ENCODE measurements at places on chromosomes 4 and X. TPM values are rescaled to one million over a fixed set of nuclear protein-coding genes. Genes with fewer than 3 reads are reported as not detected.

DNA sequence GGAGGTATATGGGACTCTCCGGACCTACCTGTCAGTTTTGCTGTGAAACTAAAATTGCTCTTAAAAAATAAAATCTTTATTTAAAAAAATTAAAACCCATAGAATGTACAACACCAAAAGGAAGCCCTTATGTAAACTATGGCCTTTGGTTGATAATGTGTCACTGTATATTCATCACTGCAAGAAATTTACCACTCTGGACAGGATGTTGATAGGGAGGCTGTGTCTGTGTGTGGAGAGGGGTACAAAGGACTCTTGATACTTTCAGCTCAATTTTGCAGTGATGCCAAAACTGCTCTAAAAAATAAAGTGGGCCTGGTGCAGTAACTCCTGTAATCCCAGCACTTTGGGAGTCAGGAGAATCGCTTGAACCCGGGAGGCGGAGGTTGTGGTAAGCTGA lies 2.9 kb upstream of the ZMYM3 start:
- no peak for DNase-seq

Gene MXRA5
- total RNA-seq: 0.26 TPM

DNA sequence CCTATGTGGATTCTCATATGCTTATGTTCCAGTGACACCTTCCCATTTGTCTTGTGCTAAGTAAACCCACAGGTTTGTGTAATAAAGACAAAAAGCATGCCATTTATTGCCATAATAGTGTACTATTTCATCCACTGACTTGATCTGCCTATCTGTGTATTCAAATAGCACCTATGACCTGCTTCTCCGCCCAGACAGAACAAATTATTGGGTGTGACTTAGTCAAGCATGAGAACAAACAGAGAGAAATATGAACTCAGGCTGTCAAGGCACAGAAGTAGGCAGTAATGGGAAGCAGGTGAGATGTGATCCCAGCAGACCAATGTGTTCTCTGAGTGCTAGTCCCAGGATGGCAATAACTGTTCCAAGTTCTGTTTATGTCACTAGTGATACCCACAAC lies 25.4 kb downstream of the ELOVL6 start:
- no peak for DNase-seq

DNA sequence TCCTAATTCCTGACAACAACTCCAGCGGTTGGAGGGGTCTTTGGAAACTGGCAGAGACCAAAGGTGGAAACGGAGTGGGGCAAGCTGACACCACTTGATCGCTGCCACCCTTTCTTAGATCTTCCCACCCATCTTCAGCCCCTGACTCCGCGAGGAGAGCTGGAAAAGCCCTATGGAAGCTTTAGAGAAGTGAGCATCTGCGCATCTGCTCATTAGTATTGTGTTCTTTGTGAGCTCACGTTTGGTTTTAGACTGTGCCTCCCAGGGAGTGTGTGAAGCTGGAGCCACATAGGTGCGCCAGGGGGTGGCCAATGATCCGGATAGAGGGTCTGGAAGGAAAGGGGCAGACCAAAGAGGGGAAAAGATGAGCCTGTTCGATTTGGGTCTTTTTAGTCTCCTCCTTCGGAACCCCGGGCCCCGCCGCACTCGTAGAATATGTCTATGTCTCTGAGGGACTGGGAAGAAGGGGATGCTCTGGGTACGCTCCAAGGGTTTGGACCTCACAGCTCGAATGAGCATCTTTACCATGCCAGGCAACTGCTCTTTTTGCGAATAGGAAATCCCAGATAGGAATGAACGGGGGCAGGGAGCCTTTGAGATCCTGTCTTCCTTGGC lies 578 bp upstream of the DKK2 start:
- DNase-seq: no peak

GRCh38 chr4:53098681-53099121 lies 236.6 kb downstream of the RASL11B start:
- DNase-seq: peak; percentile 92

DNA sequence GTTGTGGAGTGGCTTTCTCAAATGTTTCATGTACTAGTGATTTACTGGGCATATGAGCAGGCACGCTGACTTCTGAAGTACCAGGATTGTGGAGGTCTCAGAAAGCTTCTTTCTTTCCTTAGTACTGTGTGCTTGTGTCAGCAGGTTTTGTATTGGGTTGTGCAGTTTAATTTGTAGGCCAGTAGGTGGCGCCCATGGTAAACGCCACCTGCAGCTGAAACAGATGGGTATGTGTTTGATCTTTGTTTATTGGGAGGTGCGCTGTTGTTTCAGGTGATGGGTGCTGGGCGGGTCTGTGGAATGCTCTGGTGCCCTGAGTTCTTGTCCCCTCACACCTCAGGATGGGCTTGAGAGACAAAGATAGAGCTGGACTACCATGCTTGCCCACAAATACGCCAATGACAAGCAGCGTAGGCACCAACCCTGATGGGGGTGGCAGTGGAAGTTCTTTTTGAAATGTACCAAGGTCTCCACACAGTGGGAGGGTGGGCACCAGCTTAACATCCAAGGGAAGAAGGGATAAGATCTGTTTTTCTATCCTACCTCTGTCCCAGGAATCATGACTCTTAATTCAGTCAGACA lies 141.5 kb downstream of the RPS6KA6 start:
- peak; percentile 21 for DNase-seq

Gene PFKFB1
- 0.13 TPM for total RNA-seq

Gene KIF4A
- 0.64 TPM for total RNA-seq

DNA sequence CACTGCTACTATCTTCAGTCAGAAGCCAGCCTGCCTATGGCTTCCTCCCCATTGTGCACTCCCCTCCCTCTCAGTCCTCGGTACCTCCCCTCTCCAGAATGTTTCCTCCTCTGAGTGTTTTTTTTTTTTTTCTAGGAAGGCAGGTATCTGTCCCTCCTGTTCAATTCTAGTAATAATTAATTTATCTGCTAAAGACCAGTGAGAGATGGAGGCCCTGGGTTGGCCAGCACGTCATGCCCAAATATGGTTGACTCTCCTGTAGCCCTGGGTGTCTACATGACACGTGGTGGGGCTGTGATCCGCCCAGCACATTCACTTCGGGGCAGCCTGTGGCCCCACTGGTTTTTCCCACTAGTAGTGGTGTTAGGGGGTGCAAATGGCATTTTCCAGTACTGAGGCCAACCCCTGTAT lies 1.8 kb downstream of the FLNA start:
- DNase-seq: peak; percentile 44

GRCh38 chr4:187274153-187274552 lies 550.5 kb upstream of the FAT1 start:
- no peak for DNase-seq

- DNase-seq: peak; percentile 54
These were observed 108.3 kb upstream of the RPS6KA3 start for GRCh38 chrX:20374900-20375438.

DNA sequence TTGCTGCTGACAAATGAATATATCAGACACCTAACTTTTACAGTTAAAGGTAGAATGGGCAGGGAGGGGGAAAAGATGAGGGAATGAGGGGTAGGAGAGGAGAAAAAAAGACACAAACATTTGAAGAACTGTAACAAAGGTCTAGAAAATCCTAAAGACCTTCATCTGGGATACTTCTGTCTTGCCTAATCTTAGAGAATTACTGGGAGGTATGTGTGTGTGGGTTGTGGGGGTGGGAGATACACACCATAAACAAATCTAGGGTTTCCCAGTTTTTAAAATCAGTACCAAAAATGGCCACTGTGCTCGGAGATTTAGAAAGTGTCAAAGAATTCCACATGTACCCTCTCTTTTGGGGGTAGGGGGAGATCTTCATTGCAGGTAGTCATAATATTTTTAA lies 166.7 kb downstream of the SH3KBP1 start:
- no peak for DNase-seq

DNA sequence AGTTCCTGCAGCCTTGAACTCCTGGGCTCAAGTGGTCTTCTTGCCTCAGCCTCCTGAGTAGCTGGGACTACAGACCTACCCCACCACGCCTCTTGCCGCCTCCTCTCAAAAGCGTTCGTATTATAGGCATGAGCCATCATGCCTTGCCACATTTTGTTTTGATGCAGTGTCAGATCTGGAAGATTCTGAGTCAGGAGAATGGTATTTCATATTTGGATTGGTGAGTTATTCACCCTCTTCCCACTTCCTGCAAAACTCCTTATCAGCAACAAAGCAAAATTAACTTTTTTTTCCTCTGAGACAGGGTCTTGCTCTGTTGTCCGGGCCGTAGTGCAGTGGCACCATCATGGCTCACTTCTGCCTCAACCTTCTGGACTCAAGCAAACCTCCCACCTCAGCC lies 29.6 kb downstream of the REST start:
- peak; percentile 98 for DNase-seq

DNA sequence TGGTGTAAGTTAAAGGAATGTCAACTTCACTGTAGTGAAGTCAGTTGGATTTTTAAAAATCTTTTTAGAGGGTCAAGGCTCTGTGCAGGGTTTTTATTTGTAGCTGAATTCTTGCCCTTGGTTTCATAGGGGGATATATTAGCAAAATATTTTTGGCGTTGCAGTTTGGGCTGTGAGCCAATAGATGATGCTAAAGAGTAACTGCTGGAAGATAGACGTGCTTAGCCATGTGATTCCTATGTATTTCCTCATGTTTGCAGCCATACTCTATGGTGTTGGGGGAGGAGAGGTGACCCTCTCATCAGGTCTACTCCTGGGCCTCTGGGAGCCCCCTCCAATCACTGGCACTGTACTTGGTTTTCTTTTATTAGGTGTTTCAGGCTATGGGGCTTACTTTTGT lies 246.7 kb upstream of the ARHGAP24 start:
- no peak for DNase-seq

Gene AFP
- total RNA-seq: not detected

DNA sequence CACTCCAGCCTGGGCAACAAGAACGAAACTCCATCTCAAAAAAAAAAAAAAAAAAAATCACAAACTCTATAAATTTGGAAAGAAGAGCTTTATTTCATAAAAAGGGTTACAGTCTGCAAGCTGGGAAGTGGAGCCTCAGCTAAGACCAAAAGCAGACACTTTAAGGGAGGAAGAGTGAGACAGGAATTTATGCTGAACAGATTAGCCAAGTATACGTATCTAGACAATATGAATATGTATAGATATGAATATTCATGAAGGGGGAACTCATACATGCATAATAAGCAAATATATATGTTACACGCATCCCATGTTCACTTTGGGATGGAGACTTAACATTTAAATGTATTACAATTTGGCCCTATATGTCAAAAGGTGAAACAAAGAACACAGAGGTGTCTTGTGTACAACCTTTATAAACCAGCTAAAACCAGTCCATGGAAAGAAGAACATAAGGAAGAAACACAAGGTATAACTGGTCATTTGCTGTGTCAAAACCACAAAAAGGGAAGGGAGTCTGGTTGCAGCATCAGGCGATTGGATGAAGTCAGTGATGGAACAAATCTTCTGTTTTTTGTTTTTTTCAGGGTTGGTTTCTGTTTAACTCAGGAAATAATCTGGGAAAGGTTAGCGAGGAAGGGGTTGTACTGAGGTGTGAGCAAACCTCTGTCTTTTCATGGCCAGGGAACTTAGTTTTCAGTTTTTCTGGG lies 130.0 kb upstream of the MAOA start:
- DNase-seq: no peak

GRCh38 chr4:54227256-54228055 lies 1.6 kb upstream of the PDGFRA start:
- DNase-seq: peak; percentile 27

Gene PAK3
- not detected for total RNA-seq

GRCh38 chr4:80141543-80141942 lies 55.8 kb upstream of the PRDM8 start:
- DNase-seq: peak; percentile 47

DNA sequence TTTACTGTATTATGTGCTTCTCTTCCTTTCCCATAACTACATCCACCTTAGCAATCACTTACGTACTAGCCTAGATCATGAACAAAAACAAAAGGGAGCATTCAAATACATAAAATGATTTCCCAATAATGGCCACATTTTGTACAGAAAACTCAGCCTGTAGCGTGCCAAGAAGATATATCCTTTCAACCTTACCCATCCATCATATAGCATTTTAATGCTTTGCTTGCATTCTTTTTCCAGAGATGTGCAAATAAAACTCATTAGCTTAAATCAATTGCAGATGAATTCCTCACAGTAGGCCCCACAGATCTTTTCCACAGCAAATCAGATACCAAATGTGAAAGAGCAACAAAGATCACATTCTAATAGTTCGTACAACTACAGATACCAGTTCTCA lies 20.8 kb downstream of the GRSF1 start:
- DNase-seq: no peak

DNA sequence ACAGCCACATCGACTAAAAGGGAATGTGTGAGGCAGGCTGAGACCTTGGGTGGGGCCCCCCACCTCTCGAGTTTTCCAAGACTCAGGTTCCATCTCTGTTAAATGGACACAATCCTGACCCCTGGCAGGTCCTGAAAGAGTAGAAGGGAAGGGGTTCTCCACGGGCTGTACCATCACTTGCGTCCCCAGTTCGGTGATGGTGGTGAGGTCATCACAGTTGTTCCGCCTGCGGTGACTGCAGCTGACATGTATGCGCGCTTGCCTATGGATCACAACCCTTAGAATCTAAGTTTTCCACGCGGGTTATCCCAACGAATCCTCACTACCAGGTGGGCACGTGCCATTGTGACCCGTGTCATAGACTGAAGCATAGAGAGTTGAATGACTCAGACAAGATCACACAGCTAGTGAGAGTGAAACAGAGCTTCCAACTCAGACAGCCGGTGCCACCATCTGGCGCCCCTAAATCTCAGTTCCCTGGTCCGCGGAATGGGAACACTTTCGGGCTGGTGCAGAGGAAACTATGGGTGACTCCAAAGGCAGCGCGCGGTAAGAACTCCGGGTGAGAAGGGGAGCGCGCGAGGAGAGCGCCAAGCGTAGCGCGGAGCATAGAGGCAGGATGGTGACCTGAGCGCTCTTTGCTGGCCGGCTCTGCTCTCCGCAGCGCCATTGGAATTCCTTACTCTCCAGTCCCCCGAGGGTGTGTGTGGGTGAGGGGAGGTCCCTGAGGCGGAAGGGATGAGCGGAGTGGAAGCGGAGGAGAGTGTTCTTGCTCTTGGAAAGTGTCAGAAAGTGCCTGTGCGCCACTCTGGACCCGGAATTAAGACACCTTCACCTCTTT lies 10.5 kb downstream of the MSX1 start:
- DNase-seq: no peak

- DNase-seq: no peak
These were observed 663.2 kb upstream of the HTR2C start for GRCh38 chrX:113920661-113921060.

DNA sequence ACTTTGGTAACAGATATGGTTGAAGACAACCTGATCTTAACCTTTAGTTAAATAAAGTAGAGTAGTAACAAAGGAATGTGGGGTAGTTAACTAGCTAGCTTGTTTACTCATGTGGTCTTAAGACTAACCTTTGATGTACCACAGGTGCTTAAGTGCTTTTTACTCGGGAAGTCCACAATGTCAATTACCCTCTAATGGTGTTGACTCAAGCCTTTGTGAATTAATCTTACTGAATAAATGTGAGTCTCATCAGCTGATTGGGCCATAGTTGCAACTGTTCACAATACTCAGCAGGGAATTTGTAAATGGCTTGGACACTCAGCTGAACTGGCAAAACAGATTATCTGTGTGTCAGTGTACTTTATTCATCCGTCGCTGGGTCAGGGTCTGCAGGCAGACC lies 119.0 kb upstream of the UGT8 start:
- DNase-seq: no peak

- DNase-seq: no peak
These were observed 17.3 kb upstream of the HPGD start for GRCh38 chr4:174539571-174539970.

GRCh38 chr4:176262243-176262642 lies 6.8 kb downstream of the ASB5 start:
- no peak for DNase-seq
